Right ventricle myocardium superior (tissue), 1 donor: ENCODE measurements at places on chromosomes 4 and X. TPM values are rescaled to one million over a fixed set of nuclear protein-coding genes. Genes with fewer than 3 reads are reported as not detected.

The PAGE2 gene
- total RNA-seq = not detected

The PRKX gene
- total RNA-seq = 4.8 TPM

The DSPP gene
- not detected for total RNA-seq

The SYN1 gene
- 10.9 TPM for total RNA-seq

The ADGRL3 gene
- total RNA-seq = 3.0 TPM

- peak; percentile 57 for DNase-seq
These were observed 147.7 kb downstream of the SH3KBP1 start for GRCh38 chrX:19739683-19740082.

- DNase-seq = no peak
These were observed 9.5 kb downstream of the ENOX2 start for GRCh38 chrX:130893356-130894085.

DNA sequence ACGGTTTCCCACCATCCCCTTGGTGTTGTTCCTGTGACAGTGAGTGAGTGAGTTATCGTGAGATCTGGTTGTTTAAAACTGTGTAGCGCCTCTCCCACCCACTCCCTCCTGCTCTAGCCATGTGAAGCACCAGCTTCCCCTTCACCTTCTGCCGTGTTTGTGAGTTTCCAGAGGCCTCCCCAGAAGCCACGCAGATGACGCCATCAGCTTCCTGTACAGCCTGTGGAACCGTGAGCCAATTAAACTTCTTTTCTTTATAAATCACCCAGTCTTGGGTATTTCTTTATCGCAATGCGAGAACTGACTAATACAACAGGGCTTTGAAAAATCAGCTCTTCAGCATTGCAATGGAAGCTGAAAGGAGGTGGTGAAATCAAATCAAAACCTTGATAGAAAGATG is 50.0 kb downstream of the FGFBP1 start:
- DNase-seq = no peak

DNA sequence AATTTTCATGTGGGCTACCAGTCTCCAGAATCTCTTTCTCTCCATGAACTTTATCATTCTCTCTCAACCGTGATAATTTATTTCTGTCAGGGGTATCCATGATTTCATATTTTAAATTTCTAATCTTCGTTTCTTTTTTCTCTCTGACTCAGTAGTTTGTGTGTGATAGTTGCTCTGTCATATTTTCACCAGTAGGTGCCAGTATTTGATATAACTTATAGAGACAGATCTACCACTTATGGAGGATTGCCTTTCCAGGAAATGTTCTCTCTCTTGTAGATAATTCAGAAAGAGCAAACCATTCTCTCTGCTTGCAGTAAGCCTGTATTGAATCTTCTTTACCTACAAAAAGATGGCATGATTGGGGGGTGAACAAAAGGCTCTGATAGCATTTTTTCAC is 79.3 kb upstream of the DYNLT3 start:
- DNase-seq = no peak

DNA sequence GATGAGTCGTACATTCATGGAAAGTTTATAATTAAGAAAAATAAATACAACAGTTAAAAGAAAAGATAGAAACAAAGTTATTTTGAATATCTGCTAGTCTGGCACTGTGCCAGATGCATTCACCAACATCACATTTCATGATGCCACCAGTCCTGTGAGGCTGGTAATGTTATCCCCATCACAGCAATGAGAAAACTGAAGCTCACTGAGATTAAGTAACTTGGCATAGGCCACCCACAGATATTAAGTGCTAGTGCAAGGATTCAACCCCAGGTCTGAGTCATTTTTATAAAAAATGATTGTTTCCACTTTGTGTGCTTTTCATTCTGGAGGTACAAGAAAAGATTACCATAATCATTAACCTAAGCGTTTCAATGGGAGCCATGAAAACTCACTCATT is 65.0 kb upstream of the IL15 start:
- DNase-seq = no peak

GRCh38 chr4:105182211-105182610 is 35.5 kb downstream of the TET2 start:
- no peak for DNase-seq
